Left lung (tissue), 14 donors: ENCODE measurements at places on chromosomes 7 and 10. TPM values are rescaled to one million over a fixed set of nuclear protein-coding genes. Genes with fewer than 3 reads are reported as not detected.
A peak's percentile ranks its signal among the peaks of the same experiment; 100 is the strongest.

The HHEX gene
- 43.9 TPM for polyA plus RNA-seq

The TAC1 gene
- not detected for polyA plus RNA-seq

The ADAM22 gene
- polyA plus RNA-seq = 13.5 TPM

DNA sequence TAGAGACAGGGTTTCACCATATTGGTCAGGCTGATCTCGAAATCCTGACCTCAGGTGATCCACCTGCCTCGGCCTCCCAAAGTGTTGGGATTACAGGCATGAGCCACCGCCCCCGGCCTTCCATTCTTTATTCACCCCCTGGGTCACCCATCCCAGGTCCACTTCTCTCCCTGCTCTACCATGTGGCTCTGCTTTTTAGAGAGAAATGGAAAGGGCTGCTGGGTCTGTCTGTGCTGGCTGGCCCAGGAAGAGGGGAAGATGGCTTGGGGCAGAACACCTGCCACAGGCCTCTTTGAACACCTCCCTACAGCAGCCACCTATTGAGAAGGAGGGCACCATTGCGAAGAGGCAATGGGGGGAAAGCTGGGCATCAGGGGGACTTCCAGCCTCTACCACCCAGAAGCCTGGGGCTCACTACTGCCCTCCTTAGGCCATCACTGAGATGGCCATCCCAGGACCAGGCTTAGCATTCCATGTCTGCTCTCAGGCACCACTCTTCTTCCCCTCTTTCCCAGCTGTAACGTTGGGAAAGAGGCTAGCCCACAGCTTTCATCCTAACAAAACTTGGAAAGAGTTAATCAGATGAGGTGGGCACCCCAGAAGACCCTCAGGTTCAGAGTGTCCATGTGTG, 256.3 kb downstream of the GRID1 start:
- DNase-seq = no peak

DNA sequence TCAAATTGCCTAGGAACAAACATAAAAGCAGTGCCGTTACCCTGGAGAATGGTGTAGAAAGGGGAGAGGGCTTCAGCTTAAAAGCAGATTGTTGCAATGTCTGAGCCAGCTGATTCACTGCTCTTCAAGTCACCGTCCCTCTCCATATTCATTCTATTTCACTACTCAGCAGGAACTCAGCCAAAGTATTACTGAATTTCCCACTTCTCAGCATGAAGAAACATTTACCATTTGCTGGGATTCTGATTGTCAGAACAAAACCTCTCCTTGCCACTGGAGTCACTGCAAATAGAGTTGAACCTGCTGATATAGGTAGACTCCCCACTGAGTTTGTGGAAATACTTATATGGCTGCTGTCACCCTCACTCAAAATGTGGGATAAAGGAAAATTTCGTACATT, 71.7 kb downstream of the PPP1R17 start:
- no peak for DNase-seq

DNA sequence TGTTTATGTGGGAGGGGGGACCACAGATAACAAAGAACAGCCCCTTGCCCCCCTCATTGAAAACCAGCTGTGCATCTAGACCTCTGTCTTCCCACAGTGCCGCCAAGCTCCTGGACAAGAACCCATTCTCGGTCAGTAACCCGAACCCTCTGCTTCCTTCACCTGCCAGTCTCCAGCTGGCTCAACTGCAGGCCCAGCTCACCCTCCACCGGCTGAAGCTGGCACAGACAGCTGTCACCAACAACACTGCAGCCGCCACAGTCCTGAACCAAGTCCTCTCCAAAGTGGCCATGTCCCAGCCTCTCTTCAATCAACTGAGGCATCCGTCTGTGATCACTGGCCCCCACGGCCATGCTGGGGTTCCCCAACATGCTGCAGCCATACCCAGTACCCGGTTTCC, 91.0 kb upstream of the PDCD4 start:
- no peak for DNase-seq

DNA sequence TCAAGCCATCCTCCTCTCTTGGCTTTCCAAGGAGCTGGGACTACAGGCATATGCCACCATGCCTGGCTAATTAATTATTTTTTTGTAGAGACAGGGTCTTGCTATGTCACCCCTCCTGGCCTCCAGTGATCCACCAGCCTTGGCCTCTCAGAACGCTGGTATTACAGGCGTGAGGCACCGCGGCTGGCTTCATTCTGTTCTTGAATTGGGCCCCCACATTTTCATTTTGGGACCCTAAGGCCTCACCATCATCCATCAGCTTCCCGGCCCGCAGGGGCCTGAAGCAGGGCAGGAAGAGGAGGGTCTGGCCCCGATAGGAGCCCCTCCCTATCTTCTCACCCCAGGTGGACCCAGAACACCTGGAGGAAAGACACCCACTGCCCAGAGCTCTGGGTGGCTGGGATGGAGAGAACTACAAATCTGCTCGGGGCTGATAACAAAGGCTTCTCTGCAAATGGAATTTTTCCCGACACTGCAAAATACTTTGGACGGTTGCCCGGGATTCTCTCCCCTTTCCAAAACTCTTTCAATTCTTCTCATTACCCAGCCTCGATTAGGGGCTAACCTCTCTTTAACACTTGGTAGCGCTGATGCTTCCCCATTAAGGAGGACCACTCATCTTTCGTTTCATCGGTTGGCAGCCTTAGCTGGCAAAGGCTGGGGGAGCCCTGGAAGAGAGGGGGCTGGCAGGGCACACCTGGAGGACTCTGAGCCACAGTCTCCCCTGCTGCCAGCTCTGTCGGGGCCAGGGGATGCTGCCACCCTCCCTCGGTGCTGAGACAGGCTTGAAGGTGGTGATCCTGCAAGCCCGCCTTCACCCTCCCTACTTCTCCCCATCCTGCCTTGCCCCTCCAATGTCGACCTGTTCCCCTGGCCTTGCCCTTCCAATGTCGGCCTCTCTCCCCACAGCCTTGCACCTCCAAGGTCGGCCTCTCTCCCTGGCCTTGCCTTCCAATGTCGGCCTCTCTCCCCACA, 81.0 kb upstream of the GNA12 start:
- peak; percentile 23 for DNase-seq

- DNase-seq = peak; percentile 65
Observed at GRCh38 chr10:103676851-103677417, 178.4 kb downstream of the SH3PXD2A start.

DNA sequence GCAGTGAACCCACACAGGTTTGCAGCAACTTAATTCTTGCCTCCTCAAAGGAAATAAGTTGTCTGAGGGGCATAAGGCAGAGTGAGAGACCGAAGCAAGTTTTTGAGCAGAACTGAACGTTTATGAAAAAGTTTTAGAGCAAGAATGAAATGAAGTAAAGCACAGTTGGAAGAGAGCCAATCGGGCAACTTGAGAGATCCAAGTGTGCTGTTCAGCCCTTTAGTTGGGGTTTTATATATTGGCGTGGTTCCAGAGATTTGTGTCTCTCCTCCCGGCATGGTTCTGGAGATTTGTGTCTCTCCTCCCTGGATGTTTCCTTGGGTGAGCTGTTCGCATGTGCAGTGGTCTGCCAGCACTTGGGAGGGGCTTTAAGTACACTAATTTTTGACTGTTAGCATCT, 141.4 kb upstream of the DGKB start:
- no peak for DNase-seq

- no peak for DNase-seq
Observed at GRCh38 chr7:44415510-44415909, 74.9 kb downstream of the NUDCD3 start.

DNA sequence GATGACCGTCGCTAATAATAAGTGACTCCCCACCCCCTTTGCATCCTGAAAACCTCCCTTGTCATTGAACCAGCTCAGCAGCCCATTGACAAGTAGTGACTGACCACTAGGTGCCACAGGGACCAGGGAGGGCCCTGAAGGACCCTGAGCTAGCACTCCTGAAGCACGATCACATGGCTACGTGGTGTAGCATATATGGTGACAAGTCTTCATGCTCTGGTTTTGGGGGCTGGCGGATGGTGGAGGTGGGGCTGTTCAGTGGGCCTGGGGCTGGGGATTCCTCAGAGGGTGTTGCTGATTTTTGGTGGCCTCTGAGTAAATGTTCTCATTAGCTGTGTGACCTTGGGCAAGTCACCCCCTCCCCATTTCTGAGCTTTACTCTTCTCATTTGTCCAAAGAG, 4.7 kb downstream of the ADAMTS14 start:
- no peak for DNase-seq

GRCh38 chr10:10499839-10500238, 517.8 kb upstream of the CELF2 start:
- no peak for DNase-seq

- DNase-seq = peak; percentile 88
Observed at GRCh38 chr10:99431190-99431760, 851 bp upstream of the GOT1 start.

DNA sequence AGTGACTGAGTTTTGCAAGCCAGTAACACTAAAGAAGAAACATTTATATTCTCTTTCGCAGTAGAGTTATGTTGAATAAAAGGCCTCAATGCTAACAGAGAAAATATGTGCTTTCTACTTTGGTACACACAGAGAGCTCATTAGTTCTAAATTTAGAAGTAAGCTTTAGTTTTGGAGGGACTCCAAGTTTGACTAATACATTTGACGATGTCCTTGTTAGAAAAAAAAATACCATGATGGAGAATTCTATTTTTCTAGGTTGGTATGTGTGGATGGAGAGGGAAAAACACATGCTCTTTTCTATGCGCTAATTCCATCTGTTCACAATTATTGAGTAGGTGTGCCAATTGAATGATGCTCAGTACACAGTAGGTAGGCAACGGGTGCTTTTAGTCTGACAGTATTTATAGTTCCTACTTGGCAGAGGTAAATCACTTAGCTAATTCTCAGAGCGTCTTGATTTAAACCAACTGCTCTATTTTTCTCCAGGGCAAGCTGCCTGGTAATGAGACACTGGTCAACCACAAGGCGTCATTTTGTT, 327.2 kb upstream of the AKR1E2 start:
- DNase-seq = peak; percentile 73

DNA sequence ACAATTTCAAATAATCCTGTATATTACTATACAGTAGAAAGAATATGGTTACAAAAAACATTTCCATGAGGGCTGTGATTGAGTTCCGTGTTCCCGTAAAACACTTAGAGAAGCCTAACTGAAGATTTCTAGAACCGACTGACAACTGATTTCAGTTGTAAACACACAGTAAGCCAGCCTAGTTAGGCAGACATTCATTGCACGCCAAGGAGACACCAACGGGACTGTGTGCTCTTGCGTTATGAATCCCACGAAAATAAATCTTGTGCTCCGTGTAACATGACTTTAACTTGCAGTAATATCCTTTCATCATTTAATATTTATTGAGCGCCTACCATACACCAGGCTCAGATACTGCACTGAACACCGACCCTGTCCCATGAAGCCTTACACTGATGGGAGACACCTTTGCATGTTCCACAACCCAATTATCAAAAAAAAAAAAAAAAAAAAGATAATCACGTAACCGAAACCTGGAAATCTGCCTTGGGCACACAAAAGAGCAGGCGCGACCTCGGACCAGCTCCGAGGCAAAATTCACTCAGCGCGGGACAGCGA, 420 bp upstream of the KLHL7 start:
- no peak for DNase-seq

GRCh38 chr10:60536529-60537114, 146.9 kb upstream of the ANK3 start:
- DNase-seq = no peak
